ENCODE measurements at places on chromosomes 1 and 21. TPM values are rescaled to one million over a fixed set of nuclear protein-coding genes. Genes with fewer than 3 reads are reported as not detected.

DNA sequence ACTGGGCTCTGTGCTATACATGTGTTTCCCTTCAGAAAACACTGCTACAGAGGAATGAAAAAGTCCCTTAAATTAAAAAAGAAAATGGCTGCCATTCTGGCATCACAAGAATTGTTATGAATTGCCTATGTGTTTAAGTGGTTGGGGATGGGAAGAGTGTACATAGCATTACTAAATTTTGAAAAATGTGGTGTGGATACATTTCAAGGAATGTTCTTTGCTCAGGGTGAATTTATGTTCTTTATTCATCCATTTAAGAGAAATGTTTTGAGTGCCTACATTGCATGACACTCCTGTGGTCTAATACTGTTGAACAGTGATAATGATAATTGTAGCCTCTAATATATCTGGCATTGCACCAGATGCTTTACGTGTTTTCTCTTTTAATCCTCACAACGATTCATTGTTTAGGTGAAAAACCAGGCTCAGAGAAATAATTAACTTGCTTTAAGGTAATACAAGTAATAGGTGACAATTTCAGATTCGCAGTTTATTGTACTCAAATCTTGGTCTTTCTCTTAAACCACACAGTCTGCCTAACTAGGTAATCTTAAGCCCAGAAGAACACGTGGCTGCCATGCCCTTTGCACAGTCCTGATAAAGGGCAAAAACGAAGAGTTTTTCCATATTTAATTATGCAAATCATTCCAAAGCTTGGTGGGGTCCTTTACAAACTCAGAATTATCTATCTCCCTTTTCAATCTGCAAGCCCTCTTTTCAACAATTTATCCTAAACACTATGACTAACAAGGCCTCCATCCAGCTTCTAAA lies 31.5 kb downstream of the DPT start:
- no peak for DNase-seq
- H3K36me3 ChIP-seq, result no peaks in the 10 kb centered on the region
- no peak overlapping the region for H3K27ac ChIP-seq

Gene SYPL2
- 1.5 TPM for total RNA-seq

GRCh38 chr1:218366322-218367052 lies 21.4 kb downstream of the TGFB2 start:
- peaks cover 41% of the 10 kb centered on the region for H3K4me1 ChIP-seq
- DNase-seq, result no peak
- H3K27ac ChIP-seq, result no peak overlapping the region
- H3K36me3 ChIP-seq, result no peaks in the 10 kb centered on the region

- DNase-seq, result no peak
- no peak overlapping the region for H3K27ac ChIP-seq
- H3K4me1 ChIP-seq, result no peaks in the 10 kb centered on the region
- no peak overlapping the region for H3K4me3 ChIP-seq
- no peaks in the 10 kb centered on the region for H3K36me3 ChIP-seq
These were observed 9.9 kb upstream of the GPR25 start for GRCh38 chr1:200862713-200863415.

DNA sequence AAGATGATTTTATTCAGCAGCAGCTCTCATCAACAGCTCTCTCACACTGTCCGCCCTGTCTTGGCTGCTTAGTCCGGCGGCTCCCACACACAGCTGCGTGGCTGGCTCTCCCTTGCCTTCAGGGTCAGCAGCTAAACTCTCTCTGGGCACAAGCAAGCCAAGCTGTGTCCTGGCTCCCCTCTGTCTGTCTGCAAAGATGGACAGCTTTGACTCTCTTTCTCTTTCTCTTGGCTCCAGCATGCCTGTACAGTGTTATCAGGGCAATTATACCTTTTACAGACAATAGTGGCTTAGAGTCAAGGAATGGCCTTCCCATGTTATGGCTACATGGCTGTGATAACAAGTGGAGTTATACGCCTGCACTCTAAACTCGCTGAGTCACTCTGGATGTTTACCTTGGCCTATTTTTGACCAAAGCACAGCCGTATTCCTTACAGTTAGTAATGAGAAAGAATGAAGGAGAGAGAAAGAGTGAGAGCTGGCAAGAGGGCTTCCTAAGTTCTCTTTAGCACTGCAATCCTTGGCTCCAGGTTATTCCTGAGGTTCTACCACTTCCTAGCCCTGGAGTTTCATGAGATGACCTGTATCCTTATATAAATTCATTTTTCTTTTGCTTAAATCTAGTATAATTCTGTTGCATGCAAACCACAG lies 59.9 kb upstream of the ZSWIM5 start:
- no peaks in the 10 kb centered on the region for H3K36me3 ChIP-seq
- no peaks in the 10 kb centered on the region for H3K4me1 ChIP-seq
- no peaks in the 10 kb centered on the region for H3K27me3 ChIP-seq
- H3K27ac ChIP-seq, result peak overlapping the region; percentile 17
- no peak overlapping the region for H3K4me3 ChIP-seq
- DNase-seq, result peak; percentile 9

- H3K27me3 ChIP-seq, result no peaks in the 10 kb centered on the region
- DNase-seq, result no peak
- no peak overlapping the region for H3K27ac ChIP-seq
- no peaks in the 10 kb centered on the region for H3K36me3 ChIP-seq
- no peak overlapping the region for H3K4me3 ChIP-seq
These were observed 12.5 kb upstream of the KIF26B start for GRCh38 chr1:245142171-245142798.

Gene TMCO2
- total RNA-seq, result not detected

DNA sequence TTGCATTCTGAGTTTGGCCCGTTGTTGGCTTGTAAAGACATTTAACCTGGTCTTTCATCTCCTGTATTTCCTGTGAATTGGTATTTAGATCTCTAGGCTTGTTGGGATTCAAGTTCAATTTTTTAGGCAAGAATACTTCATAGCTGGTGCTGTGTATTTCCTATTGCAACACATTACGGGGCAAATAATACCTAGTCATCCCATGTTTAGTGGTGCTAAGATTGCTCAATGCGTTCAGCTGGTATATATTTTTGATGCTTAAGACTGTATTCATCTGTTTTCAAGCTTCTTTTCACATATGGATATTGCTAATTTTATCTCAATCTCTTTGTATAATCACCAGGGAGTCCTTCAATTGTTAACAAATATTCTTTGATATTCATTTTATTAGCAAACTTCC lies 87.5 kb upstream of the ZBTB18 start:
- H3K4me1 ChIP-seq, result peaks cover 2% of the 10 kb centered on the region
- H3K27me3 ChIP-seq, result no peaks in the 10 kb centered on the region
- no peaks in the 10 kb centered on the region for H3K36me3 ChIP-seq
- no peak overlapping the region for H3K4me3 ChIP-seq

DNA sequence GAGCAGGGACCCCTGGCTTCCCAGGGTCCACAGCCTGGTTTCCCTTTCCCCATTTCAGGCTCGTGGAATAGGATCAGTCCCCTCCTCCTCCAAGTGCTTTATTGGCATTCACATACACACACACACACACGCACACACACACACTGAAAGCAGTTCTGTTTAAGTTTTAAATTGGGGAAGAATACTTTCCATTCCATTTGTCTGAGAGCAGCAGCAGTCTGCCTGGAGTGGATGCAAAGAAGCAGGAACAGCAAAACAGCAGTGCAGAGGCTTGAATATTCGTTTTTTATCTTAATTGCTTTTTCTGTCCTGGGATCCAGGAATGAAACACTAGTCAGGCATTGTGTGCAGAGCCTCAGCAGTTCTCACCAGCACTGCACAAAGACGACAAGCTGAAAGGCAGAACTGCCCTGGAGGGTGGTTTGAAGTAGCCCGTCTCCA lies 7.1 kb downstream of the CYB561D1 start:
- no peak overlapping the region for H3K4me3 ChIP-seq
- no peaks in the 10 kb centered on the region for H3K27me3 ChIP-seq
- H3K36me3 ChIP-seq, result no peaks in the 10 kb centered on the region

GRCh38 chr1:174134003-174134659 lies 25.2 kb upstream of the RABGAP1L start:
- no peak overlapping the region for H3K4me3 ChIP-seq
- no peak for DNase-seq
- H3K27me3 ChIP-seq, result no peaks in the 10 kb centered on the region
- no peaks in the 10 kb centered on the region for H3K36me3 ChIP-seq

- DNase-seq, result no peak
- H3K27me3 ChIP-seq, result peaks cover 8% of the 10 kb centered on the region
- H3K36me3 ChIP-seq, result no peaks in the 10 kb centered on the region
- no peaks in the 10 kb centered on the region for H3K4me1 ChIP-seq
- no peak overlapping the region for H3K4me3 ChIP-seq
These were observed 12.8 kb upstream of the PRDM2 start for GRCh38 chr1:13687151-13687715.

Gene KCNE2
- total RNA-seq, result not detected

DNA sequence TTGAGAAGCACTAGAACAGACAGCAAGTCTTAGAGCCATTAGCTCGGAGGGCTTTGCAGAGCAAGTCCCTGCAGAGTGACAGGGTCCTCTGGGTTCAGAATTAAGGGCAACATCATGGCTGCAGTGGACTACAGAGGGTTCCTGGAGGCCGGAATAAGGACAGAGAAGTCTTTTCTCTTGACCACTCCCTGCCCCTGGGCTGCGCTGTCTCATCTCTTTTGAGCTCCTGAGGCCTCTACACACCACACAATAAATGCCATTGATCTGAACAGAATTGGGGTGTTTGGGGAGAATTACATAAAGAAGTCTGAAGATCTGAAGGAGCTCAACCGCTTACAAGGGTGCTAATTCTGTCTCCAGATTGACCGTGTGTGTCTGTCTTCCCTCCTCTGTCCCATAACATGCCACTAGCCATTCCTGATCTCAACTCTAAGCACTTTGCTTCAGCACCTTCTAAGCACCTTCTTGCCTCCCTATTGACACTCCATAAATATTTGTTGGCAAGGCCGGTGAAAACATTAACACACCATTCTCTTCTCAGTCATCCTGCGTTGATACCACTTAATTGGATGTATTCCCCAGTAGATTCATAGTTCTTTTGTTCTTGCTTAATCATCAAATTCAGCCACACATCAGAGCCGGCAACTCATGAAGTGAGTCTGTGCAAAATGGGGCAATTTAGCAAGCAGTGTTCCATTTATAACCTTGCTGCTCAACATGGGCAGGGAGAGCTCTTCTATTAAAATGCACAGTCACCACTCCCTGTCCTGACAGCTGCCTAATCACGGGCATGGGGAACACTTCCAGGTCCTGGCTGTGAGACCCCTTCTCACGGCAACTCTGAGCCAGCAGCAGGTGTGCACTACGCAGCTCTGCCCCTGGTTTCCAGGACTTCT lies 49.7 kb downstream of the NMNAT2 start:
- no peaks in the 10 kb centered on the region for H3K36me3 ChIP-seq
- H3K4me1 ChIP-seq, result no peaks in the 10 kb centered on the region

Gene TPTE
- total RNA-seq, result not detected

DNA sequence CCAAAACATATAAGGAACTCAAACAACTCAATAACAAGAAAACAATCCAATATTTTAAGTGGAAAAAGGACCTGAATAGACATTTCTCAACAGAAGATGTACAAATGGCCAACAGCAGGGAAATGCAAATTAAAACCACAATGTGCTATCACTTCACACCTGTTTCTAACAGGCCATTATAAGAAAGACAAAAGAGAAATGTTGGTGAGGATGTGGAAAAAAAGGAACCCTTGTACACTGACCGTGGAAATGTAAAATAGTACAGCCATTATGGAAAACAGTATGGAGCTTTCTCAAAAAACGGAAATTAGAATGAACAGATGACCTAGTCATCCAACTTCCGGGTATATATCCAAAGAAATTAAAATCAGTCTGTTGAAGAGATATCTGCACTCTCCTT lies 37.8 kb upstream of the CD2 start:
- H3K4me3 ChIP-seq, result no peak overlapping the region
- no peak overlapping the region for H3K27ac ChIP-seq
- DNase-seq, result no peak
- no peaks in the 10 kb centered on the region for H3K27me3 ChIP-seq
- H3K4me1 ChIP-seq, result no peaks in the 10 kb centered on the region

DNA sequence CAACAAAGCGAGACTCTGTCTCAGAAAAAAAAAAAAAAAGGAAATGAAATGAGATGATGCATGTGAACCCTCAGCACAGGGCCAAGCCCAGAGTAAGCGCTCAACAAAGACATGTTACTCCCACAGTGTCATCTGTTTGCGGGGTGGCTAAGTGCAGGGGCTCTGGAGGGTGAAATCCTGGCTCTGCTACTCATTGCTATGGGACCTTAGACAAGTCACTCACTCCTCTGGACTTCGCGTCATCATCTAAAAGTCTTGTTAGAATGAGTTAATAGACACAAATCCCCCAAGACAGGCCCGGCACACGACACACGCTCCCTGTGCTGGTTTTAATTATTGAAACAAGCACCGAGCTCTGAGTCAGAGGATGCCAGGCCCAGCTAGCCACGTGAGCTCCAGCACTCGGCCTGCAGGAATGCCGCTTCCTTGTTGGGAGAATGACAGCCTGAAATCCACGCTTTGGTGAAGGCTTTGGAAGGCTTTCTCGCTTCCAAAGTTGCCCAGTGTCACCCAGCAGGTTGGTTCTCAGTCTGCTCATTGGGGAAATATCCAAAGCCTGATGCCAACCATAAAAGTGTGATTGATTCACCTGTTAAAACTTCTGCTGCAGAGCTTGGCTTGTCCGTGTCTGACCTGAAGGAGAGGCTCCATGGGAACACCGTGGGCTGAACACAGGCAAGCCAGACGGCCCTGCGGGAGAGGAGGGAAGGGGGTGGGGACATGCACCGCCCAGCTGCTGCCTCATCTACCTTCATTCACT lies 36.7 kb upstream of the TARDBP start:
- H3K36me3 ChIP-seq, result no peaks in the 10 kb centered on the region
- peak overlapping the region; percentile 75 for H3K27ac ChIP-seq
- H3K4me3 ChIP-seq, result no peak overlapping the region
- peaks cover 40% of the 10 kb centered on the region for H3K4me1 ChIP-seq

DNA sequence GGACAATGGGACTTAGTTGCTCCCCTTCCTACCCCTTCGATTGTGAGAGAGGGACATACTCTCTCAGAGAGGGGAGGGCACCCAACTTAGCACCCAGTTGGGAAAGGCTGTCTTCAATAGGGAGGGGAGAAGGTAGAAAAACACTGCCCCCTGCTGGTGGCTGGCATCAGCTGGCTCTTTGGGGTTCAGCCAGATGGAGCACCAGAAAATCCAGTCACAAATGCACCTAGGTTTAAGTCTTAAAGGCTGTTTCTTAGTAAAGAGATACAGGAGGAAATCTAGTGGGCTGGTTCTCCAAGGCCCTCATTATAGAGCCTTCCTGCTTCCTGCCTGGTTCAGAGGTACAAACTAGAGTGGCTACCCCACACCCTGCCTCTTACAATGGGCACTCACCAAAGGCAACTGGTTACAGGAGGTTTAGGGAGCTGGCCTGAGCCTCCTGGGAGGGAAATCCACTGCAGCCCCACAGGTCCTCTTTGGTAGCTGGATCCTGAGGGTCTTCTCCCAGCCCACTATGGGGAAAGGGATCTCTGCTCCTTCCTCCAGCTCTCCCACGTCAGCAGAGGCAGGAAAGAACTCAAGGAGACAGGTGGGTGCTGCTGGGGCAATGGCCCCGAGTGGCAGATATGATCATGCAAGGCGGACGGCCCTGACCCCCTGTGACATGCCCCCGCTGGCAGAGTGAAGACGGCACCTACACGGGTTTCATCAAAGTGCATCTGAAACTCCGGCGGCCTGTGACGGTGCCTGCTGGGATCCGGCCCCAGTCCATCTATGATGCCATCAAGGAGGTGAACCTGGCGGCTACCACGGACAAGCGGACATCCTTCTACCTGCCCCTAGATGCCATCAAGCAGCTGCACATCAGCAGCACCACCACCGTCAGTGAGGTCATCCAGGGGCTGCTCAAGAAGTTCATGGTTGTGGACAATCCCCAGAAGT lies 28.3 kb downstream of the EIF2D start:
- peaks cover 9% of the 10 kb centered on the region for H3K36me3 ChIP-seq
- peak; percentile 86 for DNase-seq
- H3K4me1 ChIP-seq, result peaks cover 24% of the 10 kb centered on the region
- H3K27ac ChIP-seq, result no peak overlapping the region
- no peak overlapping the region for H3K4me3 ChIP-seq
- H3K27me3 ChIP-seq, result no peaks in the 10 kb centered on the region
